ENCODE measurements at places on chromosomes 5 and 9.

DNA sequence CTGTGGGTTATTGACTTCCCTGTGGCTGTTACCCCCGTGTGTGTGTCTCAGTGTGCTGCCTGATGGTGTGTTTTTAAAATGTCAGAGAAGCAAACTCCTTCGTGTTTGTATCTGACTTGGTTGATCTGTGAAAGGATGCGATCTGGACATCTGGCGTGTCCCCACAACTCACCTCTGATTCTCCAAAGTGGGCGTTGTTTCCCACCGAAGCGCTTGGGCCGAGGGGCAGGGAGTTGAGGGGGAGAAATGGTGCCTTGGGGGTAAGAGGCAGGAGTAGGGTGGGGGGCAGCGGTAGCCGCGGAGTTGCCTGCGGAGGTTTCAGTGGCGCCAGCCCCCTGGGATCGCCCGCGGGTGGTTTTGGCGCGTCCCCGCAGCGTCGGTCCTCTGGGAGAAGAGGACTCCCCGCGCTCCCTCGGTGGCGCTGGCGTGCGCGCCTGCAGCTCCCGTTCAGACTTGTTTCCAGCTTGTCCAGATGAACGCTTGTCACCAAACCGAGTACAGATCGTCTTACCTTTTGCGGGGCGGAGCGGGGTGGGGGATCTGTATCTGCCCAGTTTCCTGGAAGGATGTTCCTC lies 1.1 kb downstream of the MAST4 start:
- no peak for DNase-seq

DNA sequence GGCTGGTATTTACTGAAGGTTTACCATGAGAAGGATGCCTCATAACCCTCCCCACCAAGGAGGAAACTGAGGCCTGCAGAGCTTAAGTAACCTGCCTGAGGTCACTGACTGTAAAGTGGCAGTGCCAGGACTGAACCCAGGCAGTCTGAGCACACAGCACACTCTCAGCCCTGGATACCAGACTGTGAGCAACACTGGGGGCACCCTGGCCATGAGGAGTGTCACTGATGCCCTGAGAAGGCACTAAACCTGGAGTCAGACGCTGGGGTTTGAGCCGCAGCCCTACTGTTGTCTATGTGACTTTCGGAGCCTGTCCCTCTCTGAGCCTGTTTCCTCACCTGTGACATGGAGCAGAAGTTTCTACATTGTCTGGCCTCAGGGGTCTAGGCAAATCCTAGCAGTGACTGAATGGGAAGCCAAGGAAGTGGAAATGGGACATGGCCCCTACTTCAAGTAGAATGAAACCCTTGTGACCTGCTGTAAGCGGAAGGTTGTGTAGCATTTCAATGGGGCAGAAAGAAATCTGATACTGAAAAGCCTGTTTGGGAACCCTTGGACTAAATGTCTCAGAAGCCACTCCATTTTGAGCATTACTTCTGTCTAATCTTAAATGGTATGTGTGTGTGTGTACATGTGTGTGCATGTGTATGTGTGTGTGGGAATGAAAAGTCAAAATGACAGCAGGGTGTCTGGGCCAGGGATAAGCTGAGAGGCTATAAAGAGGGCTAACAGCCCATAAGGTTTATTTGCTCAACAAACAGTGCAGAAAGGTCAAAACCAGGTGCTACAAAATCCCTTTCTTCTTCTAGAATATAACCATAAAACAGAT lies 36.0 kb downstream of the B4GALT1 start:
- DNase-seq, result no peak

GRCh38 chr9:120726484-120726883 lies 12.2 kb upstream of the MEGF9 start:
- no peak for DNase-seq

GRCh38 chr5:5782402-5782801 lies 359.9 kb downstream of the ICE1 start:
- no peak for DNase-seq

DNA sequence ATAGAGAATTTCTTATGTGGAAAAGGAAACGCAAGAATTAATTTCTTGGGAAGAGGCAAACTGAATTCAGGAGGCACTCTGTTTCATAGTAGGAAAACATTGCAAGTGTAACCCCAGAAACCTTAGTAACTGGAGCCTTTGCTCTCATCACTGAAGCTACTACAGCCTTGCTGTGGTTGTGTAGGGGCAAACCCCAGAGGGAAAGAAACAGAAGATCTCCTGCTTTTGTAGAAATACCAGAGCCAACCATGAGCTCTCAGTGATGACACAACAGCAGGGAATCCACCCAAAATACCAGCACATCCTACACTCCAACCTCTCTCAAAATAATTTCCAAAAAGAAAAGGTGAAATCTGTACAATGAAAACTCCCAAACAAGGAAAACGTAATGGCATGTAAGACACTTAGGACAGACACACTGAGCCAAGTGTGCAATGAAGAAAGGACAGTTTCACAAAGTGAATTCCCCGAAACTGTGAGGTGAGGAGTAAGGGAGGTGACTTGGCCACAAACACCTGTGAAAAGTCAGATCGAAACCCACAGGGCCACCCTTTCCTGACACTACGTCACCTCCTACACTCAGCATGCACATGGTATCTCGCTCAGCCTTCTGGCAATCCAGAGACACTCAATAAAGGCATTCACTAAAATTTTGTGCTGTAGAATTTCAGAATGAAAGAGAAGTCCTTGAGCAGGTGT lies 8.5 kb upstream of the ACSL6 start:
- DNase-seq, result no peak

GRCh38 chr9:35452481-35452880 lies 37.4 kb upstream of the RUSC2 start:
- DNase-seq, result no peak

DNA sequence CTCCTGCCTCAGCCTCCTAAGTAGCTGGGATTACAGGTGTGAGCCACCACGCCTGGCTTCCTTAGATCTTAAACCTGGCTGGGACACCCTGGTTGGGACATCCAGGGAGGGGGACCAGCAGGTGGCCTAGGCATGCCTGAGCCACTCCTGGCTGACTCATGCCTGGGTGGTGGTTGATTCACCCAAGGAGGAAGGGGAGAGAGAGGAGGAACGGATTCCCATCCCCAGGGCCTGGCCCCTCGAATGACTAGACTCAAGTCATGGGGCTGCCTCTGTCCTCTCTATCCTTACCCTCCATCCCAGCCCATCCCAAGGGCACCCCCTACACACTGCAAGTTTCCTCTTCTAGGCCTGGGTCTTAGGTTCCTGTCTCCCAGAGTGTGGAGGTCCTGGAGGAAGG lies 12.7 kb downstream of the EEIG1 start:
- no peak for DNase-seq

DNA sequence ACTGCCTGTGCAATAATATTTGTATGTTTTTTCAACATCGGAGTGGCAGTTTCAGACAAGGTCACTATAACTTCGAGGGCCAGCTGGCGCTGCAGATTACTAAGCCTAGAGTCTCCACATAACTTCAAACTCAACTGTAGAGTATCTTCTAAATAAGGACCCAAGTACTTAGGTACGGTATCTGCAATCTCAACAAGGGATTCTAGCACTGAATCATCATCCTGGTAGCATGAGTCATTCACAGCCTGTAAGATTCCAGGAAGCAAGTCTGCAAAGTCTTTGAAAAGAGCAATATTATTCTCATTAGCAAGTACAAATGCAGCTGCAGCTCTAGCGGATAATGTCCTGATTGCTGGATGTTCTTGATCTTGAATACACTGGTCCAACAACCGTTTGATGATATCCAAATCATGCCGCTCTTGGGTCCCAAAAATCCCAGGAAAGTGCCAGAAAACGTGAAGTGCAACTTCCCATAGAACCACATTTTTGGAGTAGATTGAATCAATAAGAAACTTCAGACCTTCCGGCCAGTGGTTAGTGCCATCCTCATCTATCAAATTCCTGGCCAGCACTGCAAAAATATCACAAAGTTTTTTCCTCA lies 654 bp downstream of the RANBP6 start:
- no peak for DNase-seq

- no peak for DNase-seq
Measured at GRCh38 chr5:69489246-69489645, 3.3 kb upstream of the OCLN start.

- DNase-seq, result no peak
Measured at GRCh38 chr5:100551183-100551582, 16.0 kb downstream of the FAM174A start.

DNA sequence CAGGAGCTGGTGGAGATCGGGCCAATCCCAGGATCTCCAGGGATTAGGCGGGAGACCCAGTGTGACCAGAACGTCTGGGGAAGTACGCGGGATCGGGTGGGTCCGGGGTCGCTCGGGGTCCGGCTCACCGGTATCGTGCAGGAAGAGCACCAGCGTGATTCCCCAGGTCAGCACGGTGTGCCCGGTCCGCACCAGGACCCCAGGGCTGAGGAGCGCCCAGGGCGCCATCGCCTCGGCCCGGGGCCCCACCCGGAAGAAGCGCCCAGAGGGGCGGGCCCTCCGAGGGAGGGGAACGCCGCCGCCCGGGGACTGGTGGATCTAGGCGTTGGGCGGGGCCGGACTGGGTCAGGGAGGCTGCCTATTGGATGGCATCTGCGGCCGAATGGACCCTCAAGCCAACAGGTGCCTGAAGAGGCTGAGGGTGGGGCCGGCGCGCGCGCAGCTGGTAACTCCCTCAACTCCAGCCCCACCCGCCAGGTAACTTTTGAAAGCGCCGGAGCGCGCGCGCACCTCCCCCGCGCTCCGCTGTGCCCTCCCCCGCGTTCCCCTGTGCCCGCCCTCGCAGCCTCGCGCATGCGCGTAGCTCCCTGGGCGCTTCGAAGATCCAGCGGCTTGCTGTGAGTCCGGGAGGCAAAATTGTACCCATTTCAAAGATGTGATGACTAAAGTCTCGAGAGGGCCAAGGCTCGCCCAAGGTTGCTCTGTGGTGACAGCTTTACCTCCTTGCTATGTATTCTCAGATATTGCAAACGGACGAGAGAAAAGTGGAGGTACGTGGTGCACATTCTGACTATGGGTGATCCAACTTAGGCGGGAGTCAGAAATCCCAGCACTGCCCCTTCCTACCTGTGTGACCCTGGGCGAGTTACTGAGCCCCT lies at the start of gene ZDHHC12:
Gene ZDHHC12 (minus strand): TSS at position 262 of the 878 bp plus-strand sequence. CDS start 34 bp downstream, at position 228.
- peak; percentile 99 for DNase-seq

GRCh38 chr9:69292078-69292477 lies 32.9 kb upstream of the ENTREP1 start:
- DNase-seq, result no peak

DNA sequence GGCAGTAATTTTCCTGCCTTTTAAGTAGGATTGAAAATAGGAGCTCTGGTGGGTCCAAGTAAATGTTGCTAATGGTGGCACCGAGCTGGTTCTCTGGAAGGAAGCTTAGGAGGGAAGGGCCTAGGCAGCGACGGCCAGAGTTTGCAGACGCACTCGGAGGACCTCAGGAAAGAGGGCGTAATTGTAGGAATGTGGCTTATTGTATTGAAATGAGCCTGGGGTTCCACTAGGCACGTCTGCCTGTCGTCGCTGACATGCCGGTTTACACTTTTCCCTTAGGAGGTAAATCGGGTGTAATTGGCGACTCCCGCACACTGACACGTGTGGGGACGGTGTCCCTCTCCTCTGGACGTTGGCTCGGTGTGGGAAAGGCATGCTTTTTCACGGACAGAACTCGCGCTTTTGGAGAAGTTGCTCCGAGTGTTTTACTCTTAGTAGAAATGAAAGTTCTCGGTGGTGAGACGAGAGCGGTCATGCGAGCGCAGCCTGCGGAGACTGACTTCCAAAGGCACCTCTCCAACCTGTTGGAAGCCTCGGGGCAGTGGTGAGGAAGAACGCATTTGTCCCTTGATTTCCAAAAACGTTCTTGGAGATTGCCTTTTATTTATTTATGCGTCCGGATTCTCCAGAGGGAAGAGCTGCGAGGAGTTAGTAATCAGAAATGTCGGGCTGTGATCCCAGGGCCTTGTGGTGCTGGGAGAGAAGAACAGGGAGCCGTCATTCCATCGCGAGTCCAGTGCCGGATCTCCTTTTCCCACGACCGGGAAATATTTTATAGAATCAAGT lies 1.3 kb downstream of the NR4A3 start:
- no peak for DNase-seq

GRCh38 chr5:52255308-52255707 lies 532.4 kb upstream of the ITGA1 start:
- DNase-seq, result no peak

GRCh38 chr5:101425339-101425859 lies 522.3 kb upstream of the ST8SIA4 start:
- no peak for DNase-seq
